ENCODE measurements at places on chromosomes 1 and 21.

- no peak for DNase-seq
These were observed 21.8 kb downstream of the B3GALT5 start for GRCh38 chr21:39634507-39634906.

DNA sequence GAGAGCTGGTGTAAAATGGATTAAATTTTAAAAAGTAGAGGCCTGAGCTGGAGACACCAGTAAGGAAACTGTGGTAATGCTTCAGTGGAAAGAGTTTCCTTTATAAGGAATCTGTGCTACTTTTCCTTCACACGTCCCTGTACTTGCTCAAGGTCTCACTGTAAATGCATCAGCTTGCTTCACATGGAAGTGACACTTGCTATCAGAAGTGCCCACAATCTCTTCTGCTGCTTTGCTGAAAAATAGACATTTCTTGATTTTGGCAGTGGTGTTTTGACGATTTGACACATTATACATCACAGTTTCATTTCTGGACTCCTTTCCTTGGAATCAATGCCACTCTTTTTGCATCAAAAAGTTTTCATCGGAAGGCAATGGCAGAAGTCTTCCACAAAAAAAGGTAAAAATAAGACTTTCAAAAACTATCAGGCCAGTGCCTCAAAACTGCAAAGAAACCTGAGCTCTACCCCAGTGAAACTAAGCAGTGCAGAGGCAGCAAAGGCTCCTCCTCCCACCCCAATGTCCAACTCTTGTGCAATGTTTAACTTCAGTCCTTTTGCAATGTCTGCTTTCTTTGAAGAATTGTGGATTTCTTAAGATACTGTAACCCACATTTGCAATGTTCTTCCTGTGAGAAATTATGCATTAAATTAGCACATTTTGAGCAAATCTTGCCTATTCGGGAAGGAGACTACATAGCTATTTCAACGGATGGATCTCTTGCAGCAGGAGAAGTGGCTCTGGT lies 18.4 kb upstream of the TSPAN2 start:
- no peak for DNase-seq

- no peak for DNase-seq
These were observed 2.9 kb upstream of the DPH5 start for GRCh38 chr1:101028466-101028865.

DNA sequence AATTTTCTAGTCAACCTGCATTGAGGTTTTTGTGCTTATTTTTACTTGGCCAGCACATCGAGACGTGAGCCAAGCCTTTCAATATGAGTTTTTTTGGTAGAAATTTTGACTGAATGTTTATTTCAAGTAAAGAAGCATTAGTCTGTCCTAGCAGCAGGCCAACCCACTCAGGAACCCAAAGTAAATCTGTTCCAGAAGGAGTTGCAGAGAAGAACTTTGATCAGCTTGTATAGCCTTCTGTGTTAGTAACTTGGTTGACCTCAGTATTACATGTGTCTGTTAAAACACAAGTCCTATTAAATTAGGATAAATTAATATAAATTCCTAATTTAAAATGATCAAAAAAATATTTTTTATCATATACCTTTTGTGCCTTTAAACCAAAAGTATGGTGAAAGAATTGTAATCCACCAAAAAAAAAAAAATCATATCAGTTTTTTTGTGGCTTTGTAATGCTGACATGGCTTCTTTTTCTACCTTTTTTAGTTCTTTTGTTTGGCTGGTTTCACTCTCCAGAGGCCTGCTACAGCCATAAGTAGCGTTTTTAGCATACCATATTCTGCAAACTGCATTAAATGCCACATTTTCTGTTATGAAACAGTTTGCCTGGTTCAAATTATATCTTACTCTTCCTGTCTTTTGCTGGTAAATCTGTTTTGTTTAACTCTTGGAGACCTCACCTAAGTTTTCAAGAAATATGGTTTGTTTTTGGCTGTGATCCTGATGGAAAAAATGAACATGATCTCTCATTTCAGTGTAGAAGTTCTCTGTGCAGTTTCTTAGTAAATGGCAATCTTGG lies 39.5 kb downstream of the ATF6 start:
- no peak for DNase-seq

GRCh38 chr1:231590453-231591198 lies 36.0 kb upstream of the DISC1 start:
- no peak for DNase-seq

GRCh38 chr1:100721526-100722207 lies 2.1 kb downstream of the VCAM1 start:
- no peak for DNase-seq

DNA sequence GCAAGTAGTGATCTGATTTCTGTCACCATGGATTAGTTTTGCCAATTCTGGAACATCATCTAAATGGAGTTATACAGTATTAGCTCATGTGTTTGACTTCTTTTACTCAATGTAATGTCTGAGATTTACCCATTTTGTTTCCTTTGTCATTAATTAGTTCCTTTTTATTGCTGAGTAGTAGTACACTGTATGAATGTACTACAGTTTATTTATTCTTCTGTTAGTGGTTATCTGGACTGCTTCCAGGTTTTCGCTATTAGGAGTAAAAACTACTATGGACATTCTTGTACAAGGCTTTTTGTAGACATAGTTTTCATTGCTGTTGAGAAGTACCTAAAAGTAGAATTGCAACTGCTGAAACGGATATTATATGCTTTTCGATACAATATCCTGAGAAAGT lies 14.1 kb downstream of the SUCO start:
- no peak for DNase-seq

DNA sequence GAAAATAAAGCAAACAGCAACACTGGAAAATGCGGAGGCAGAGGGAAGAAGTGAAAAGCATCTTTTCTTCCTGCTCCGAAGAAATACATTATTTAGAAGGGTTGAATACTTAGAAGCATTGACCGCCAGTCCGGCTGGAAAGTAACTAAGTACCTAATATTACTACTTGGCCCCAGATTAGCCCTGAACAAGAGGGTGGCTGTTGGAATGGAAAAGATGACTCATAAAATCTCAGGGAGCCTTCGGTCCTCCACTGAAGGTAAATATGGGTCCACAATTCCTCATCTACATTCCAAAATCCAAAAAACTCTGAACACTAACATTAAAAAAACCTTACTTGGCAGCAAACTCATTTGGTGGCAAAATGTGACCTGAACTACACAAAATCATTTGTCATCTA lies 40.1 kb downstream of the BCAR3 start:
- DNase-seq = no peak

DNA sequence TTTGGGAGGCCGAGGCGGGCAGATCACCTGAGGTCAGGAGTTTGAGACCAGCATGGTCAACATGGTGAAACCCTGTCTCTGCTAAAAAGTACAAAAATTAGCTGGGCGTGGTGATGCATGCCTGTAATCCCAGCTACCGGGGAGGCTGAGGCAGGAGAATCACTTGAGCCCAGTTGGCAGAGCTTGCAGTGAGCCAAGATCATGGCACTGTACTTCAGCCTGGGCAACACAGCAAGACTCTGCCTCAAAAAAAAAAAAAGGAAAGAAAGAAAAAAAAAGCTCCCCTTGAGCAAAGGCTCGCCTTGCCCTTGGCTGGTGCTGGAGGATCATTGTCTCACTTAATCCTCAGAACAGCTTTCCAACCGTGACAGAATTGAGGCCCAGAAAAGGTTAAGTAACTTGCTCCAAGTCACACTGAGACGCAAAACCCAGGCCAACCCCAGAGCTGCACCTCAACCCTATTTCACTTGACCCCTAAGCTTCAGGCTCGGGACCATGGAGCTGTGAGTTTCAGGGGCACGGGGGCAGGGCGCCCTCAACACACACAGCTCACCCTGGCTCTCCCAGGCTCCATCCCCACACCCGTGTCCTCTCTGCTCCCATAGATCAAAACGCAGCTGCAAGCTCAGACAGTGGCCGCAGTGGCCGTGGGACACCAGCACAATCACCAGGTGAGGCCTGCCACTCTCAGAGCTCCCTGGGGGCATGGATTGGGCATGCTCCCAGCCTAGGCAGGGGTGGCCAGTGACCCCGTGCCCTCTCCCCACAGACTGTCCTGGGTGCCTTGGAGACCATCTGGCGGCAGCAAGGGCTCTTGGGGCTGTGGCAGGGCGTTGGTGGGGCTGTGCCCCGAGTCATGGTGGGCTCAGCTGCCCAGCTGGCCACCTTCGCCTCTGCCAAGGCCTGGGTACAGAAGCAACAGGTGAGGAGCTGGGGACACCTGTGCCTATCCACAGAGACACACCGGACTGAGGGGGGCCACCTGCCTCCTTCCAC lies 1.6 kb downstream of the SLC25A34 start:
- no peak for DNase-seq

GRCh38 chr1:221276896-221277409 lies 397.7 kb downstream of the HLX start:
- no peak for DNase-seq

Measured in activated CD4-positive, alpha-beta T cell treated with anti-CD3 and anti-CD28 coated beads for 24 hours (primary cell).